ENCODE measurements at places on chromosomes 16 and 17. TPM values are rescaled to one million over a fixed set of nuclear protein-coding genes. Genes with fewer than 3 reads are reported as not detected.
A peak's percentile ranks its signal among the peaks of the same experiment; 100 is the strongest.

The RECQL5 gene
- 34.2 TPM for total RNA-seq

GRCh38 chr17:45092911-45093430 is 31.9 kb downstream of the NMT1 start:
- DNase-seq, result no peak

The PMFBP1 gene
- 0.21 TPM for total RNA-seq

DNA sequence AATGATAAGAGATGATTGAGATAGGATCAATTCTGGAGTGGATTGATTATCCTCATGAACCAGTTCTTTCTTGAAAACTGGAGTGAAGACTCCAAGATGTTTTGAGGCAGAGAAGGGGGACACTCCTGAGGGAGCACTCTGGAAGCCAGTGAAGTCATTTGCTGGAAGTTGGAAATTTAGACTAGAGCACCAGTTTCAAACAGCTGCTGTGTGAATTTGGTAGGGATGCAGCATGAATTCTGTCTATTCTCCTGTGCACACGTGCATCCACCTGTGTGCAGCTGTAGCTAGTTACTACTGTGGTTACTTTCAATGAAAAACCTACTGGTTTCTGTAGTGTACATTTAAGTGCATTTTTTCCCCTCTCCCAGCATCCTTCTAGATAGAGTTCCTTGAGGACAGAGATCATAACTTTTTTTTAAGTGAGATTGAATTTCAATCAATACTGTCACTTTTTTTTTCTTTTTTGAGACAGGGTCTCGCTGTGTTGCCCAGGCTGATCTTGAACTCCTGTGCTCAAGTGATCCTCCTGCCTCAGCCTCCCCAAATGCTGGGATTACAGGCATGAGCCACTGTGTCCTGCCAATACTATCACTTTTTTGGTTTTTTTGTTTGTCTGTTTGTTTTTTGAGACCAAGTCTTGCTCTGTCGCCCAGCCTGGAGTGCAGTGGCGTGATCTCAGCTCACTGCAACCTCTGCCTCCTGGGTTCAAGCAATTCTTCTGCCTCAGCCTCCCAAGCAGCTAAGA is 65.9 kb downstream of the TUBD1 start:
- DNase-seq, result peak; percentile 68

- peak; percentile 95 for DNase-seq
These were observed 7.8 kb upstream of the PDK2 start for GRCh38 chr17:50087246-50087911.

The DCTPP1 gene
- total RNA-seq, result 176 TPM

- no peak for DNase-seq
These were observed 190.3 kb downstream of the ZNF423 start for GRCh38 chr16:49665482-49666230.

The GUCY2D gene
- not detected for total RNA-seq

- no peak for DNase-seq
These were observed 32.3 kb downstream of the TRPV2 start for GRCh38 chr17:16447676-16448075.

GRCh38 chr17:61250335-61250890 is 149.2 kb upstream of the TBX2 start:
- no peak for DNase-seq

DNA sequence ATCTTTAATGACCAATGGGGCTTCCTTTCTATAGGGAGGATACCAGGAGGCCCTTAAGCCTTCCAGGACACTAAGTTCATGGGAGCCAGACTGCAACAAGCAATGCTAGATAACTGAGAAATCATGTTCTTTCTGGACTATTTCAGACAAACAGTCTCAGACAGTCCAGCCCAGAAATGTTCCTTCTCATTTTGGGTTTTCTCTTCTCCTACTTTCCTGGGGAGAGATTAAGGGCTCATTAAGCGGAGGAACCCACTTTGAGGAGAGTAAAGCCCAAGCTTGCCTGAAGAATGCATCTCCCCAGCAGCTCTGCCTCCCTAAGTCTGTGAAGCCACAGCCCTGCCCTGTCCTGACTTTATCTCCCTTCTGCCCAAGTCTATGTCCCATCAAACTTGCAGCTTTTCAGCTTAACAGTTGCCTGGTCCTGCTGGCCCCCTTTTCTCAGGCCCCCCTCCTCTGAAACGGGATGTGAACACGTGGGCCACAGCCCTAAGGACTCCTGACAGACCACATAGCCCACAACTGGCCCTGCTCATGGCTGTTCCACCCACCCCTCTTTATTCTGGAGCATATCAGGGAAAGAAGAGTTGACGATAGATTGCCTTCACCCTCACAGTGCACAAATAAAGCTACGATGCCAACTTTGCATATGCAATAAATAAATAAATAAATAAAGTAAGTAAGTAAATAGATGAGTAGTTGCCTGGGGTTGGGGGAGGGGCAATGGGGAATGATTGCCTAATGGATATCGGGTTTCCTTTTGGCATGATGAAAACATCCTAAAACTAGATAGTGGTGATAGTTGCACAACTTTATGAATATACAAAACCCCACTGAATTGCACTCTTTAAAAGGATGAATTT is 111.0 kb downstream of the N4BP1 start:
- no peak for DNase-seq

DNA sequence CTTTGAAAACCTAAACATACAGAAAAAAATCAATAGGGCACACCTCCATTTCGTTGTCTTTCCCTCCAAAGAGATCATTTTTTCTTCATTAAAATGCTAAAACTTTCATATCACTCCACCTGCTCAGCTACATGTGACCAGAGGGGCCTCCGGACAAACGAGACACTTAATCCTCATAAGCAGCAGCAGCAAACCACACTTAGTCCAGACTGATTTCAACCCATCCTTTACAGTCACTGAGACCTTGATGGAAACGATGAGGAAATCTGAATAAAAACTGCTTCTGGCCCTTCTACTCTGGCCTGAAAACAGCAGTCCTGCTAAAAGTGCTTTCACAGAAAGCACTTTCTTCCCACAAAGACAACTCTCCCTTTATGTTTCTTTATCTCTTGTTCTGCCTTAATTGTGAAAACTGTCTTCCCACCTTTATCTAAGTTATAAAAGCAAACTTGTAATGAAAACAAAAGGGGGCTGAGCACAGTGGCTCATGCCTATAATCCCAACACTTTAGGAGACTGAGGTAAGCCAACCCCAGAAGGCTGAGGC is 4.6 kb downstream of the ANKRD11 start:
- no peak for DNase-seq

The TBC1D26 gene
- total RNA-seq, result not detected

Data from activated CD4-positive, alpha-beta T cell treated with anti-CD3 and anti-CD28 coated beads, Interleukin-2, amount 10 ng/mL, durations not matched to agents 24 days and 14 days (primary cell).